Head of caudate nucleus (tissue), 42 donors: ENCODE measurements at places on chromosomes 4 and X.

DNA sequence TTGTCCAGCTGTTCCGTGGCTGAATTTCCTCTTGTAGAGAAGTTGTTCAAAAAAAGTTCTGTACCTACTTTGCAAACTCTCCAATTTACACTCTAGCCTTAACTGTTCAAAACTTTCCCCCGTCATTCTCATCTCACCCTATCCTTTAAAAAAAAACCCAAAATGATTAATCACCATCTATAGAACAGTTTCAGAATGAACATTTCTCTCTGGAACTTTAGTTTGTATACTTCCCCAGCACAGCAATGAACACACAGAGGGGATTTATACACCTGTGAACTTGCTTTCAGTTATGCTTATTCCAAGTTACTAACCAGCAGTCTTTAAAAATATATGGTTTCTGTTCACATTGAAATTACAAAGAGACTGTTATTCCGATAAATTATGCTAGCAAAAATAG is 1.2 kb downstream of the GEMIN8 start:
- DNase-seq, result no peak

DNA sequence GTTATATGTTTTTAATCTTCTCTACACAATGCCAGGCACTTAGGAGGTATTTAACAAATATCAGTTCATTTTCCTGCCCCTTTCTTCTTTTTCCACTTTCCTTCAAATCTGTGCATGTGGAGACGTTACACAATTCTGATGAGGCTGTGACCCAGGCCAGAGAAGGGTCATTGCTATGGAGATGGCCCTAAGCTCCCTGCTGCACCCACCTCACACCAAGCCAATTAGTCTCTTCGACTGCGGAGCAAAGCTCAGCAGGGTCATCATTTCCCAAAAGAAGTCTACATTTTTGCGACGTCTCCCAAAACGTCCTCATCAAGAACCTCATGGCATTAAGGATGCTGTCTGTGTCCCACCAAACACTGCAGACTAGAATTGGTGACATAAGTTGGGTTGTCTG is 28.9 kb upstream of the VEGFD start:
- no peak for DNase-seq

- DNase-seq, result peak; percentile 38
Observed at GRCh38 chrX:8084006-8084405, 87.1 kb downstream of the VCX2 start.

DNA sequence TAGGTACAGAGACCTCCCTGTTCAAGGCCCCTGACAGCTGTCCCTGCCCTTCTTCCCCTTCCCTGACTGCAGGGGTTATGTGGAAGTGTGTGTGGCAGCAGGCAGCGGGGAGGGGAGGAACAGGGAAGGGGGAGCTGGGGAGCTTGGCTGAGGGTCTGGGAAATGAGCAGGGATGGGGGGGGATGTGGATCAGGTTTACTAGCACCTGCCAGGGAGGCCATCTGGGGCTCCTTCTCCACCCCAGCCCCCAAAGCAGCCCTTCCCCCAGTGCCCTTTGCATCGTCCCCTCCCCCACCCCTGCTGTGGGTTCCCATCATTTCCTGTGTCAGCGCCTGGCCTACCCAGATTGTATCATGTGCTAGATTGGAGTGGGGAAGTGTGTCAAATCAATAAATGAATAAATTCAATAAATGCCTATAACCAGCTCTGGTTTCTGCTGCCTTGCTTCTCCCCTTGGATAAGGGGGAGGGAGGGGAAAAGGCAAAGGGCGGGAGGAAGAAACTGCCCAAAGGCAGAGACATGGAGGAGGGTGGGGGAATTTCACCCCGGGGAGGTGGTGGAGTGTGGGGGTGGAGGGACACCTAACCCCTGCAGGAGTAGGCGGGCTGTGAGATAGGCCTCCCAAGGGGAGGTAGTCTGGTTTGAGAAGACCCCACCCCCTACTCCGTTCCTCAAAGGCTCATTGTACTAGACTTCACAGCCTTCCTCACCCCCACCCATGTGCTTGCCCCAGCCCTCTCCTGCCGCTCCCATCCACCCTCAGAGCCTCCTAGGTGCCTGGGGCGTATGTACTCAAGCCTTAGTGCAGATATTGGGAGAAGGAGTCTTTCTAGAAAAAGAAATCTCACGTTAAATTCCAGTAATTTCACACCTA is 3.2 kb downstream of the CXorf65 start:
- DNase-seq, result no peak

- no peak for DNase-seq
Observed at GRCh38 chr4:37721995-37722638, 35.9 kb upstream of the RELL1 start.

GRCh38 chr4:36841583-36842326 is 402.8 kb upstream of the NWD2 start:
- no peak for DNase-seq

- peak; percentile 14 for DNase-seq
Observed at GRCh38 chrX:103338663-103339062, 8.6 kb downstream of the TCEAL7 start.

DNA sequence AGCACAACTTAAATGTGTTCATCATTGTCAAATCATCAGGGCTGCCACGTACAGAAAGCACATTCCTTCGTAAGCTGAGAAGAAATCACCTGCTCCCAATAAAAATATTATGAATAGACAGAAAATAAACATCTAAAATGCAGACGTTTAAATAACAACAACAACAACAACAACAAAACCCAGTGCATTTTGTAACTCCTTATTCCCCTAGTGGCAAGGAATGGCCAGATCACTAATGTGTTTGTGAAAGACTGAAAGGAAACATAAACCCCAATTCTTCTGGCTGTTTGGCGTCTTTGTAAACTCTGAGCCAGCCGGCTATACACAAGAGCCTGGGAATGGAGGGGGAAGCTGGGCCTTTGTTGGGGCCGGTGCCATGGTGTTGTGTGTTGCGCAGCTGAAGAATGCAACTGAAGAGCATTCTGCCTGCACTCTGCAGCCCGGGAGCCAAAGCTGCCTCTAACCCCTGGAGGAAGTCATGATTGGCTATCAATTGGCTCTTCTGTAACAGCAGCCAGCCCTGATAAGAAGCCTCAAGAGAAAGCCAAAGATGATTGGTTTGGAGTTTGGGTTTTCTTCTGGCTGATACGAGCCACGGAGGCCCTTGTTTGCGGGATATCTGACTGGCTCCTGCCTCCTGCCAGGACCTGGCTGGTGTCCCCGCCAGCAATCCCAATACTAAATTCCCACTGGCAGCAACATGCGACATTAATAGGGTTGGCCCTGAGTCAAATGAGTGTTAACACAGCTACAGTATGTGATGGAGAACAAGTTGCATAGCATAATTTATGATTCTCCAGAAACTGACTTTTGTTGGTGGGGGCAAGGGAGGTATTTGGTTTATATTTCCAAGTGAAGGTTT is 89.7 kb upstream of the TFDP3 start:
- DNase-seq, result peak; percentile 3

DNA sequence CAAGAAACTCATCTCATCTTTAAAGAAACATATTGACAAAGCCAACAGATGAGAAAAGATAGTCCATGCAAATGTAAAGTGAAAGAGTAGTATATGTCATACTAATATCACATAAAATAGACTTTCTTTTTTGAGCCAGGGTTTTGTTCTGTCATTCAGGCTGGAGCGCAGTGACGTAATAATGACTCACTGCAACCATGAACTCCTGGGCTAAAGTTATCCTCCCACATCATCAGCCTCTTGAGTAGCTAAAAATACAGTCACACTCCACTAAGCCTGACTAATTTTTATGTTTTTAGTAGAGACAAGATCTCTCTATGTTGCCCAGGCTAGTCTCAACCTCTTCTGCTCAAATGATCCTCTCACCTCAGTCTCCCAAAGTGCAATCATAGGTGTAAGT is 51.8 kb upstream of the TRAM1L1 start:
- DNase-seq, result peak; percentile 21

- peak; percentile 71 for DNase-seq
Observed at GRCh38 chrX:10052906-10053625, 85.9 kb downstream of the CLDN34 start.

GRCh38 chrX:49878128-49878833 is 1.0 kb upstream of the USP27X start:
- no peak for DNase-seq

GRCh38 chr4:10671799-10672198 is 12.8 kb downstream of the CLNK start:
- no peak for DNase-seq

GRCh38 chrX:11380187-11380844 is 87.1 kb downstream of the AMELX start:
- no peak for DNase-seq

DNA sequence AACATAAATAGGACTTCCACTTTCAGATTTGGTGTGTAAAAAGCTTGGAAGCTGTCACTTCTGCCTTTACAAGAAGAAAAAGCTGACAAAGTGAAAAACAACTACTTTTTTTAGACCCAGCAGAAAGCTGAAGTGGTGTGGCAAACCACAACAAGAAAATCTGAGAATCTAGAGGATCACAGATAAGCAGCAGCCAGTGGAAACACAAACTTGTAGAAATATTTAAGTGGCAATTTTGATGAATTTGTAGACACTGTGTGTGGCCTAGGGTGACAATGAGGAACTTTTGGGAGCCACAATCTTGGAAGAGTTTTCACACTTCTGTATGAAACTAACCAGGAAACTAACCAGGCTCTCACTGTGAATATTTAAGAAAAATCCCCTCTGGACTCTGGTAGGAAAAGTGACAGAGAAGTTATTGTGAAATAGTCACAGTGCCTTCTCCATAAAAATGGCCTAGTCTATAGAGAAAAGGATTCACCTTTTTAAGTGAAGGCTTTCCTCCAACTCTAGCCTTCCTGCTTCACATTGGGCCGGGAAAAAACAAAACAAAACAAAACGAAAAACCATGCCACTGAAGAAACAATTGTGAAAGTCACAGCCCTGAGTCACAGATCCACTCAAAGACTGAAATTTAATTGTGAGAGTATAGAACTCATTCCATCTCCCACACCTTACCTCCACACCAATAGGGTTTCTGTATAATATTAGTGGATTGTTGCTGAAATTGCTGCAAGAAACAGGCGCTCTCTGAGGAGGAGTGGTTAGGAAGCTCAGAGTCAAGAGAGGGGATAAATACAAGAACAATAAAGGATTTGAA is 26.7 kb upstream of the GUCY1A1 start:
- DNase-seq, result no peak
